ENCODE measurements at places on chromosomes 3 and 15. TPM values are rescaled to one million over a fixed set of nuclear protein-coding genes. Genes with fewer than 3 reads are reported as not detected.

- no peak for DNase-seq
Measured at GRCh38 chr3:10804183-10804648, 11.8 kb upstream of the SLC6A11 start.

The RETNLB gene
- polyA plus RNA-seq: not detected

The CLDN11 gene
- polyA plus RNA-seq: not detected

The NKIRAS1 gene
- polyA plus RNA-seq: 4.1 TPM

The COLQ gene
- 0.09 TPM for polyA plus RNA-seq

DNA sequence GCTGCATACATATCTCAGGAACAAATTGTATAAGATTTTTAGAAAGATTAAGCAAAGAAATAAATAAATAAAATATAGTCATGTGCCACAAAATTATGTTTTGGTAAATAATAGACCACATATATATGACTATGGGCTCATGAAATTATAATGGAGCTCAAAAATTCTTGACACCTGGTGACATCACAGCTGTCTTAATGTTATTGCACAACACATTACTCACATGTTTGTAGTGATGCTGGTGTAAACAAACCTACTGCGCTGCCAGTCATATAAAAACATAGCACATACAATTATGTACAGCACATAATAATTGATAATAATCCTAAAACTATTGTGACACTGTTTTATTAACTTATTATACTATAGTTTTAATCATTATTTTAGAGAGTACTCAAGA is 1159.1 kb downstream of the SI start:
- DNase-seq: no peak

- no peak for DNase-seq
Measured at GRCh38 chr3:95265129-95265528, 1202.3 kb downstream of the NSUN3 start.

DNA sequence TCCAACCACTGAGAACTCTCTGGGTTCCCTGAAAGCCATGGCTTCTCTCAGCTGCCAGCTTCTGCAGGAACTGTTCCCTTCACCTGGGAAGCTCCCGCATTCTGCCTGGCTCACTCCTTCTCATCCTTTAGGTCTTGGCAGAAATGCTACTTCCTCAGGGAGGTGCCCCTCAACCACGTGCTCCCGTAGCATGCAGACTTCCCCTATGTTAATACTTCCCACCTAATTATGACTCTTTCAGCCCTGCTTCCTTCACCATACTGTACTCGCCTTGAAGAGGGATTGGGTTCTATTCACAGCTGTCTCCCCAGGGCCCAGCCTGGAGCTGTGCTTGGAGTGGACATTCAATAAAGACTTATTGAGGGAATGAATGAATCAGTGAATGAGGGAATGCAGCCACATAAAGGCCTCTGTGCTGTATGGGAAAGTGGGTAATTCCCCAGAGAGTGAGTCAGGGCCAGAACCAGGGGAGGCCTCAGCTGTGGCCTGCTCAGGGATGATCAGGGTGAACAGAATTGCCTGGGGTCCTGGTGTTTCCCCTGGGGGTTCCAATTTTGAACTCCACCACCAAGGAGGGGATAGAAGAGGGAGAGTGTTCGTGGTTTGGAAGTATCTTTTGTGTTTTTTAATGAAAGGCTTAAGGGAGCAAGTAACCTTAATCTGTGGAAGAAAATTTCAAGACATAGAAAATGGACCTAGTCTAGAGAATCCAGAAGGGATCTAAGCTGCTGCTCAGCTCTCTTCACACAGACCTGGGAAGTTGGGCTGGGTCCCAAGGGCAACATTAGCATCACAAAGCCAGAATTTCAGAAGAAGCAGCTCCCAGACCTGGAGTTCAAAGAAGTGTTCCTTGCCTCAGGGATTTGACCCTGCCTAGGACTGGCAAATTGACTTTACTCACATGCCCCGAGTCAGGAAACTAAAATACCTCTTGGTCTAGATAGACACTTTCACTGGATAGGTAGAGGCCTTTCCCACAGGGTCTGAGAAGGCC is 14.6 kb upstream of the FAM107A start:
- DNase-seq: no peak

GRCh38 chr3:177426106-177426877 is 229.0 kb upstream of the TBL1XR1 start:
- DNase-seq: no peak

The CAMK1 gene
- polyA plus RNA-seq: 1.1 TPM

DNA sequence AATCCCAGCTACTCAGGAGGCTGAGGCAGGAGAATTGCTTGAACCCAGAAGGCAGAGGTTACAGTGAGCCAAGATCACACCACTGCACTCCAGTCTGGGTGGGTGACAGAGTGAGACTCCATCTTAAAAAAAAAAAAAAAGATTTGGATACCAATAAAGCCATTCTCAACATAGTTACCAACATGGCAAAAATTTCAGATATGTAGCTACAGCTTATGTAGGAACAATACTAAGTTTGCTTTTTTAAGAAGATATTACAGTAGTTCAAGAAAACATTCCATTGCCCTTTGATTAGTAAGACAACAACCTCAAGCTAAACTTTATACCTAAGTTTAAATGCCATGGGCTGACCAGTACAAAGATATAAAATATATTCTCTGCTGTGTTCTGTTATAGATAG is 34.4 kb downstream of the ZNF106 start:
- no peak for DNase-seq

DNA sequence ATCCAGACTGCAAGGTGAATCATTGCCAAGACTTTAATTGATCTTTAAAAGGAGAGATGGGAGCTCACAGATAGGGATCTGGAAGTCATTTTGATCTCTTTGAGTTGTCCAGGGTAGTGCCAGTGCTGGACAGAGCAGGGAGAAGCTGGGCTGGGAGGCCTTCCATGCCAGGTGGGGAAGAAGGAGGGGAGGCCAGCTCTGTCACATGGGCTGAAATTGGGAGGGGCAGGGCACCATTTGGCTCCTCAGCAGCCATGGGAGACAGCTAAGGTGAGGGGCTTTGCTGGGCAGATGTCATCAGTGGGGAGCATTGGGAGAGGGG is 23.4 kb downstream of the SMAD6 start:
- no peak for DNase-seq

DNA sequence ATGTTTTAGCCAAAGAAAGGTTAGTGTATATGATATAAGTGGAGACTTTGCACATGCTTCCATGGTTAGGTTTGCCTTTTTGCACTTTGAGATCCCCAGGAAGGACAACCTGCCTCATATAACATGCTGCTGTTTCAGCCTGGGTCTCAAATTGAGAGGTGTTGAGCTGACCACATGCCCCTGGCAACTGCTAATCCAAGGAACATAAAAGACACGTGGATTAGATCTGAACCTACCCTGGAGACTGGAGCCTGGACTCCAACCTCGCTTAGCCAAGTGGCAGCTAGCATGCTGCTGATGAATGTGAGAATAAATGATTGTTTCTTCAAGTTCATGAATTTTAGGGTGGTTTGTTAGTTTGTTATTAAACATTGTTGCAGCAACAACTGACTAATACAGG is 301.8 kb upstream of the TBC1D5 start:
- DNase-seq: no peak

The SERPINI2 gene
- polyA plus RNA-seq: not detected

- DNase-seq: no peak
Measured at GRCh38 chr3:14812196-14812790, 6.5 kb upstream of the FGD5 start.

DNA sequence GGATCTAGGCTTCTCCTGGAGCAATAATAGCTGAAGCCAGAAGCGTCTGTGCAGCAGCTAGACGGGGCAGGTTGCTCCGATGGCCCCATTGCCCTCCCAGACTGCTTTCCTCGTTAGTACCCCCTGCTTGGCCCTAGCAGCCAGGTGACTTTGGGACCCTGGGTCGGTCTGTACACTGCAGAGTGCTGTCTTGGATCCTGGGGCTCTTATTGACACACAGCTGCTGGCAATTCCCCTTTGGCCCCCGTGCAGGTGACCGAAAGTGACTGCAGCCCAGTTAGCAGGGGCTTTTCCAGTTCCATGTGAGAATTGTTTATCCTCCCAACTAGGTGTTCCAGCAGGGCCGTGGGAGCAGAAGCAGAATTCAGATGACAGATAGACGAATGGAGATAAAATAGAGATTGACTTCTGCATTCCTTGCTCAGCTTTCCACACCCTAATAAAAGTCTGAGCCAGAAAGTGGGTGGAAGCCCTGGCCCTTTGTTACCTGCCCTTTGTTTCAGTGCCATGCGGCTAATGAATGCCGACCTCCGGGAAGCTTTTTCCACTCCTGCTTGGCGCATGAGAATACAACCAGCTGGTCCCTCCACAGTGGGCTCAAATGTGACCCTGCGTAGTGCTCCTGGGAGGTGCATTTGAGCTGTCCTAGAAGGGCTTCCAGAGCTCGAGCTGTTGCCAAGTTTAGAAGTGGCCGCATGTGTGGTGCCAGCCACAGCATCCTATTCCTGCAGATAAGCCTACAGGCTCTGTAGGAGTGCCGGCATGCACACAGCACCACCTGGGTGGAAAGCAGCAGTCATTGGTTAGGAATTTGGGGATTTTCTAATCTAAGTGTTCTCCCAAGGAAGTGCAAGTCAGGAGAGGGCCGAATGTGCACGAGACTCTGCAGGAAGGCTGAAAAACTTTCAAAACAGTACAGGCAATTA is 94.4 kb downstream of the SLCO3A1 start:
- DNase-seq: no peak

DNA sequence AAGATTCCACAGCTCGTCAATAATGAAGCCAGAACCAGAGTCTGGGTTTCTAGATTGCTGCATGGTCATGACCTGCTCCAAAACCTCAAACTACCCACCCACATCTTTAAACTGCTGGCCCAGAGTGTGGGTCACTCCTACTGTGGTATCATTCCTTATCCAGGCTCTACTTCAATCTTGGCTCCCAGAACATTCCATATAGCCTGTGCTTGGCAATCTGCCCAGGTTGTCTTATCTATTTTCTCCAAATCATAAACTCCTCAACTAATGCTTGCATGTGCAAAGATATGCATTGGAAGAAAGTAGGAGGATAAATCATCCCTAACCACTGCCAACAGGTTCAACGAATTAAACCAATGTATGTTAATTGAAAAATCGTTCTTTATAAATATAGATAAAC is 169.7 kb downstream of the ANXA2 start:
- DNase-seq: no peak

DNA sequence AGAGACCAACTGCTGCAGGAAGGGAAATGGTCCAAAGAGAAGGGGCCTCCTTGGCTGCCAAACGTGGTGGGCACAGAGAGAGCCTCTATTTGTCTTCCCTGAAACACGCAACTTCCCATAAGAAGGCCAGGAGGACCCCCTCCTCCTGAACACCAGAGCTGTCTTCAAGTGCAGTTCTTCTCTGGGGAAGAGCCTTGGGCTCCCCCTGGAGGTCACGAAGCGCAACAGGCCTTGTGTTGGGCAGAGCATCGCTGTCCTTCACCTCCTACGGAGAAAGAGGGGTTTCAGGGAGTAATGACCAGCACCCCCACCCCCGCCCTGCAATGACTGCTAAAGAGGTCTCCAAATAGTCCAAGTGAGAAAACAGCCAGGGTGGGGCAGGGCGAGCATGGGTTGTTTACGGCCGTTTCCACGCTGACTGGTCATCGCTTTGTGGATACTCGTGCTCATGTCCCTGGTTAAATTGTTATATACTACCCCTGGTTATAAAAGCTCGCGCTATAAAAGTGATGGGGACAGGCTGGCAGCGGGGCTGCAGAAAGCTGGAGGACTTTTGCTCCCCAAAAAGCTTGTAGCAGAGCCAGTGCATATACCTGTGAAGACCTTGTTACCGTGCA is 397.5 kb upstream of the ATP10A start:
- DNase-seq: no peak

The THBS1 gene
- 0.27 TPM for polyA plus RNA-seq

DNA sequence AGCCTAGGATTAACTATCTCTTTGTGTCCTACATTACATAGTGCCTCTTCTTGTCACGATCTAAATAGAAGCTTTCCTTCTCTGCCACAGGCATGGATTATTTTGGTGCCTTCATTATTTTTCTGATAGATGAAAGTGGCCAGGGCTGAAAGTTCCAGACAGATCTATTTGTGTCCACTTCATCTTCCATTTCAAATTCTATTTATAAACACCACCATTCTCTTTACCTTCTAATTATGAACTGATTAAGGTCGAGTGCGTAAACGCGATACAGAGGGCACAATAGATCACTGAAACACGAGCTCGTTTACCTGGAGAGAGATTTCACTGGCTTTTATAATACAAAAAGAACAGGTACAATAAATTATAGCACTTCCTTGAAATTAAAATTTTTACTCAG is 105.0 kb downstream of the EDEM1 start:
- DNase-seq: no peak

GRCh38 chr3:179768080-179768479 is 115.2 kb downstream of the USP13 start:
- DNase-seq: no peak

- DNase-seq: no peak
Measured at GRCh38 chr15:45265506-45265905, 13.5 kb downstream of the SLC28A2 start.

DNA sequence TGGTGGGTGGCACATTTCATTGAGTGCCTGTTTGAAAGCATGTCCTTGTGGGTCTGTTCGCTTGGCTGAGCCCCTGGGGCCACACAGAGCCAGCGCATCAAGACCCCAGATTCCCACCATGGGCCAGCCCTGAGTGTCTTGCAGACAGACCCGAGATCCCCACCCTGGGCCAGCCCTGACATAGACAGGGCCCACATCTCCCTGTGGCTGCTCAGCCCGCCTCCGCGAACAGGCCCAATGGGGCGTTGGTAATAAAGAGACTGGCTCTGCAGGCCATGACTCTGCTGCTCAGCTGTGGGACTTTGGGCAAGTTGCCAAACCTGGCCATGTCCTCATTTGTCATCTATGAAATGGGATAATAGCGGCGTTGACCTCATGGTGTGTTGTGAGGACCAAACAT is 22.6 kb downstream of the FAH start:
- no peak for DNase-seq

- DNase-seq: no peak
Measured at GRCh38 chr3:128500556-128500955, 7.6 kb upstream of the GATA2 start.

- no peak for DNase-seq
Measured at GRCh38 chr15:65083262-65083701, 6.7 kb downstream of the KBTBD13 start.

The AP4E1 gene
- 3.6 TPM for polyA plus RNA-seq

Data from naive thymus-derived CD8-positive, alpha-beta T cell (primary cell).